ENCODE measurements at places on chromosomes 12 and 14.

GRCh38 chr12:7650091-7650490 lies 15.6 kb downstream of the APOBEC1 start:
- DNase-seq, result no peak

- no peak for DNase-seq
Observed at GRCh38 chr12:112381406-112381882, 787 bp downstream of the HECTD4 start.

- no peak for DNase-seq
Observed at GRCh38 chr14:23444314-23444713, 8.9 kb upstream of the MYH7 start.

- no peak for DNase-seq
Observed at GRCh38 chr12:108340037-108340436, 926 bp upstream of the CMKLR1 start.

DNA sequence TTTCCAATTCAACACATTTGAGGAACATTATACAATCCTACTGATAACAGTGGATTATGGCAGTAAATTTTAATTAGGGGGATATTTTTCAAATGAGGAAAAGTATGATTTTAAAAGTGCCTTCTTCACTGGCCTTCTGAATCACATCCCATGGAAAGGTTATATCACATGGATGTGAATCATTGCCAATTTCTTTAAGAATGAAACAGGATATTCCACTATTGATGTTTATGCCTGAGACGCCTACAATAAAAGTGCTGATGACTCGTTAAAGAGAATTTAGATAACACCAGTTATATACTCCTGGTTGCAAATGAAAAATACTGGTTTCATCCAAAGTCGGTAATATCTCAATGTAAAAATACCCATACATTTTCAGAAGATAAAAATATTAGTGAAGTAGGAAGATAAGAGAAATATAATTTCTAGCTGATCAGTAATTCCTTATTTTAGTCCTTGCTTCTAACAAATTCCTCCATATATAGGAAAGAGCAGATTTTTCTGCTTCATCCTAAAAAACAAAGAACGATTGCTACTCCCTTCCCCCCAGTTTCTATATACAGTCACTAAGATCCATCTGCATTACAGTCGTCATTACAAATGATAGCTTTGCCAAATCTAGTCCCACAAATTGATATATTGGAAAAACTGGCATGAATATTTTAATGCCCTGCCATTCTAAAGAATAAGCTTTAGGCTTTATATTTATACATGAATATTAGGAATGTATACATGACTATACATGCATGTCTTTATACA lies 139.5 kb upstream of the SOX5 start:
- no peak for DNase-seq

- DNase-seq, result no peak
Observed at GRCh38 chr14:61884711-61885110, 122.5 kb downstream of the SNAPC1 start.

- no peak for DNase-seq
Observed at GRCh38 chr12:122306407-122306806, 40.1 kb upstream of the VPS33A start.

DNA sequence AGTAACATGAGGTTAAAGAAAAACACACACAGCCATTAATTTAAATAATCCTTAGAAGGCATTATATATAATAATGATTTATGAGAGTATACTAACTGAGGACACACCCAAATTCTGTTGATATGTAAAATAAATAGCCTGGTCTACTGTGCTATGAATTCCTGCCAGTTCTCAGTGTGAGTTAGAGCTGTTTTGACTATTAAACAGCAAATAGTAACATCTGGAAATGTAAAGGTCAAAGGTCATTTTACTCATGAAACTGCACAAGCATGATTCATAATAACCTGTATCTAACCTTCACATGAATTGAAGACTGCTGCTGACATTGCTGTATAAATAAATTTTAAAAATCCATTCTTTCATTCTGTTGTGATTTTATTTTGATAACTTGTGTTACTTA lies 966.7 kb downstream of the SLC6A15 start:
- no peak for DNase-seq

- DNase-seq, result no peak
Observed at GRCh38 chr12:106022568-106023012, 116.2 kb downstream of the NUAK1 start.

- no peak for DNase-seq
Observed at GRCh38 chr12:12432364-12432763, 75.5 kb downstream of the BORCS5 start.

- no peak for DNase-seq
Observed at GRCh38 chr14:95460647-95461478, 55.6 kb downstream of the SYNE3 start.

DNA sequence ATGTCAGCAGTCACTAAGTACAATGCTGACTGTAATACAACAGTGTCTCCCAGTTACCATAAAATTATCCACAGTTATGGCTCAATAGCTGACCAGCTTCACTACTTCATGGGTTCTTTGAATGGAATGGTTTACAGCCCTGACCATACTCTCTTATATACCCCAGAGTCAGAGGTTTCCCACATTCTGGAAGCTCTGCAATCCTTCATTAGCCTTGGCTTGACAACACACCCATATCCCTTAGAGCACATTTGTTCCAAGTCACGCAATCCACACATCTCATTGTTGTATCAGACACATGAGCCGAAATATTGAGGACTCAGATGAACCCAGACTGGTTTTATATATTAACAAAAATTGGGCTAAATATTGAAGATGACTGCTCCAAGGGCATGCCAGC lies 209.4 kb upstream of the PLXNC1 start:
- DNase-seq, result no peak

- no peak for DNase-seq
Observed at GRCh38 chr14:36333119-36333518, 12.7 kb upstream of the MBIP start.

- DNase-seq, result no peak
Observed at GRCh38 chr14:96243785-96244184, 12.2 kb upstream of the BDKRB1 start.

- no peak for DNase-seq
Observed at GRCh38 chr12:14113031-14113430, 131.6 kb upstream of the GRIN2B start.

DNA sequence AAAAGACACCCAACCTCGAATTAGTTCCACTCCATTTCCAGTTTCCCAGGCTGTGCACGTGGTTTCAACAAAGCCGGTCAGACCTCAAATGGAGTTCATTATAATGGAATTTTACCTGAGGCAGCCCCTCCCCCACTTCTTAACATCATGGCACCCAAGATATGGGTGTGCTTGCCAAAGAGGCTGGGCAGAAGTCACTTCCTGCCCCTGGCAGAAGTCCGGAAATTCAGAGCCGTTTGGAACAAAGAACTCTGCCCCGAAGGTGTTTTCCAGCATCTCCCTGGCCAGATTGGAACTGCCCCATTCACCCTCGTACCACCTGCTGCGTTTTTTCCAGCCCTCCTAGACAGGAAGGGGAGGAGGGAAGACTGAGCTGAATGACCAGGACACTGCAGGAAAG lies 8.2 kb downstream of the VDR start:
- no peak for DNase-seq

DNA sequence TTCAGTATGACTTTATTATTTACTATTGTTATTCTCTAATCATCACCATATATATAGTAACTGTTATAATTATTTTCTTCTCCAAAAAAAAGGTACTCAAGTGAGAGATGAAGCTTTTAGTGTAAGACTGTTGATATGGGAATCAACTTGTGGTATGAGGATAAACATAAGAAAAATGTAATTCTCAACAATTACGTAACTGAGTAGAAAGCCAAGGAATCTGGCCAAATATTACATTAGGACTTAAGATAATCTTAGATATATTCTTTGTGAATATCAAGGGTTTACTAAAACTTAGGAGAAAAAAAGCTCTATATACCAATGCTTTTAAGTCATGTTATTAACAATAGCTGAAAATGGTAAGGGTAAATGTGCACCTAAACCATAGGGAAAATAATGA lies 13.3 kb downstream of the SENP1 start:
- DNase-seq, result no peak

GRCh38 chr14:38108681-38109080 lies 99.0 kb upstream of the SSTR1 start:
- DNase-seq, result no peak

- DNase-seq, result no peak
Observed at GRCh38 chr12:89701606-89702206, 6.9 kb downstream of the ATP2B1 start.

- no peak for DNase-seq
Observed at GRCh38 chr12:553216-554000, 93.7 kb downstream of the B4GALNT3 start.

DNA sequence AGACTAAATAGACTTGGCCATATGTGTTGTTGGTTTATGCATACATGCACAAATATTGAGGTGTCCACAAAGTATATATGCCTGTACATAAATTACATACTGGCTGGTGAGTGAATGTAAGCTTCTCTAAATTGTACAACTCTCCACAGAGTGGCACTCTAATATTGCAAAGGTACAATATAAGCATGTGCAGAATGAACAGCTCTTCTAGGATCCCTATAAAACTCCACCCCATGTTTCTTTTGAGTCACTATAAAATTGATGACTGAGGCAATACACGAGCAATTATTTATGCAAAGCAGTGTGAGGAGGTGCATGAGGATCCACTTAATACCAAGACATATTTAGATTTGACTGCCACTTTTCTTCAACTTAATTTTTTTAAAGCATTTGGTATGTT lies 172.2 kb downstream of the NAV3 start:
- DNase-seq, result no peak

GRCh38 chr14:104358528-104359300 lies 220.3 kb downstream of the KIF26A start:
- no peak for DNase-seq

DNA sequence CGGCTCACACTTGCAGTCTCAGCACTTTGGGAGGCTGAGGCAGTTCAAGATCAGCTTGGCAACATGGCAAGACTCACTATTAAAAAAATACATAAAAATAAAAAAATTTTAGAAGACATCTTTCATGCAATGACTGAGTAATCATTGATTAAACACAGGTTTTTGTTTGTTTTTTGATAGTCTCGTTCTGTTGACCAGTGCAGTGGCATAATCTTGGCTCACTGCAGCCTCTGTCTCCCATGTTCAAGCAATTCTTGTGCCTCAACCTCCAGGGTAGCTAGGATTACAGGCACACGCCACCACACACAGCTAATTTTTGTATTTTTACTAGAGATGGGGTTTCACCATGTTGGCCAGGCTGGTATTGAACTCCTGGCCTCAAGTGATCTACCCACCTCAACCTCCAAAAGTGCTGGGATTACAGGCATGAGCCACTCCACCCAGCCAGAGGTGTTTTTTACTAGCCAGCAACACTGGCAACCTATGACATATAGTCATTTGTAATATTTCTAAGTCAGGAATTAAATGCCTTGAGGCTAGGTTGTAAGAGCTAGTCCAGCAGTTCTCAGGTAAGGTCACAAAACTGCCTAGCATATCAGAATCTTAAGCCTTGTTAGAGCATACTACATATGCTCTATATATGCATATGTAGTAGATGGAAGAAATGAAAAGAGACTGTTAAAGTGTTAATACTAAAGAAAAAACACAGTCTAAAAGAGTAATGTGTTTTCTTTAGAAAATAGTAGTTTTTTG lies 27.1 kb downstream of the HECTD1 start:
- no peak for DNase-seq

DNA sequence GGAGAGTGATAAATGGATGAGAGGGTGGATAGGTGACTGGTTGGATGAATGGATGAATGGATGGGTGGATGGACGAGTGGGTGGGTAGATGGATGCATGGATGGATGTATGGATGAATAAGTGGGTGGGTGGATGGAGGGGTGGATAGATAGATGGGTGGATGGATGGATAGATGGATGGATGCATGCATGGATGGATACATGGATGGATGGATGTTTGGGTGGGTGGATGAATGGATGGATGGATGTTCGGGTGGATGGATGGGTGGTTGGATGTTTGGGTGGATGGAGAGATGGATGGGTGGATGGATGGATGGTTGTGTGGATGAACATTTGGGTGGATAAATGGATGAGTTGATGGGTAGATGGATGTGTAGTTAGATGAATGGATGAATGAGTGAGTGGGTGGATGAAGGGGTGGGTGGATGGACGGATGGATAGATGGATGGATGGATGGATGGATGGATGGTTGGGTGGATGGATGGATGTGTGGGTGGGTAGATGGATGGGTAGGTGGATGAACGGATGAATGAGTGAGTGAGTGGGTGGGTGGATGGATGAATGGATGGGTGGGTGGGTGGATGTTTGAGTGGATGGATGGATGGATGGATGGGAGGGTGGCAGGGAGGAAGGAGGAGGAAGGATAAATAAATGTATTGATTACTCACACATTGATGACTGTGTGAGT lies 9.7 kb upstream of the TMEM179 start:
- no peak for DNase-seq

- no peak for DNase-seq
Observed at GRCh38 chr14:98893675-98894074, 378.3 kb downstream of the BCL11B start.

- DNase-seq, result no peak
Observed at GRCh38 chr14:68626386-68626785, 166.5 kb downstream of the ZFP36L1 start.
